ENCODE measurements at places on chromosomes 7 and 10.

GRCh38 chr7:10192074-10192473 is 781.6 kb upstream of the PHF14 start:
- no peak for DNase-seq

- no peak for DNase-seq
These were observed 3.9 kb downstream of the LFNG start for GRCh38 chr7:2523461-2523936.

DNA sequence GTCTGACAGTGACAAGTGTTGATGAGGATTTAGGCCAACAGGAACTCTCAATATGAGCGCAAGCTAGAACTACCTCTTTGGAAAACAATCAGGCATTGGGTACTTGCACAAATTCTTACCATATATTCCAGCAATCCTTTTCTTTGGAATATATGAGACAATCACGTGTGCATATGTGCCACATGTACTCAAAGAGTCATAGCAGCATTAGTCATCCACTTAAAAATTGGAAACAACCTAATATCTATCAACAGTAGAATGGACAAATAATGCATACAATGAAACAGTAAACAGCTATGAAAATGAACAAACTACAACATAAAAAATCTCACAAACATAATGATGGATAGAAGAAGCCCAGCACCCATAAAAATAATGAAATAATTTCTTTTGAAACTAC is 179.7 kb downstream of the GLI3 start:
- DNase-seq: no peak

- DNase-seq: no peak
These were observed 148.4 kb downstream of the CPEB3 start for GRCh38 chr10:92142512-92142911.

- DNase-seq: no peak
These were observed 1.2 kb upstream of the PLXNA4 start for GRCh38 chr7:132577206-132578049.

DNA sequence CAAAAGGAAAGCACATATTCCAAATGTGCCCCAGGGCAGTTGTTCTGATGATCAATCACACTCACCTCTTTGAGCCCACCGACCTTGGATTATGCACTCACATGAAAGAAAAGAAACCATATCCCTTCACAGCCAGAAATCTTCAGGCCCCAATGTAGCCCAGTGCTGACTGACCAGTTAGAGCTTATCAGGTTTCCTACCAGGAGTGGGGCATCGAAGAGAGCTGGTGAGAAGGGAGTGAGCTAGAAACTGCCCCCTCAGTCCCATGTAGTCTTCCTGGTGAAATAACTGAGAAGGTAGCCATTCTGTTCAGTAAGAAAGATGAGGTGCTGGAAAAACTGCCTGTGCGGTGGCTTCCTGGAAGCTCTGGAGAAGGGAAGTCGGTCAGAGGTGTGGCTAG is 32.2 kb downstream of the NRCAM start:
- DNase-seq: no peak

- no peak for DNase-seq
These were observed 39.0 kb upstream of the ADRA2A start for GRCh38 chr10:111037858-111038257.

GRCh38 chr10:88507404-88507803 is 75.7 kb downstream of the RNLS start:
- DNase-seq: no peak

- DNase-seq: no peak
These were observed 158.1 kb upstream of the PITRM1 start for GRCh38 chr10:3330663-3331062.

- DNase-seq: no peak
These were observed 71.4 kb downstream of the WDR37 start for GRCh38 chr10:1127629-1128028.

GRCh38 chr7:83040484-83040883 is 122.2 kb downstream of the PCLO start:
- DNase-seq: no peak

DNA sequence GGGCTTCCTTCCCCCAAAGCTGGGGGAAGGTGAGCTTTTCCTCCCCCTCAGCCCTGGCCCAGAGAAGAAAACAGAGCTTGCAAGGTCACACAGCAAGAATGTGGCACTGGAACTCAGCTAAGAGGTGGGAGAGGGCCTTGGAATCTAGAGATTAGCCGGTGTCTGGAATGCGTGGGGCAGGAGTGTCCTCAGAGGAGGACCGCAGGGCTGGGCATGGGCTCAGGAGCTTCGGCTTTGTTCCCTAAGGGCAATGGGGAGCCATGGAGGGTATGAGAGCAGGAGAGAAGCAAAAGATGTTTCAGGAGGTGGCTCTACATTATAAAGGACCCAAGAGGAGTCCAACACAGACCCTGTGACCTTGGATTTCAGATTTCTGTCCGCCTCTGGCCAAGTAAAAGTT is 127.2 kb upstream of the TNRC18 start:
- no peak for DNase-seq

- no peak for DNase-seq
These were observed 92.3 kb downstream of the BMPR1A start for GRCh38 chr10:86848747-86849146.

DNA sequence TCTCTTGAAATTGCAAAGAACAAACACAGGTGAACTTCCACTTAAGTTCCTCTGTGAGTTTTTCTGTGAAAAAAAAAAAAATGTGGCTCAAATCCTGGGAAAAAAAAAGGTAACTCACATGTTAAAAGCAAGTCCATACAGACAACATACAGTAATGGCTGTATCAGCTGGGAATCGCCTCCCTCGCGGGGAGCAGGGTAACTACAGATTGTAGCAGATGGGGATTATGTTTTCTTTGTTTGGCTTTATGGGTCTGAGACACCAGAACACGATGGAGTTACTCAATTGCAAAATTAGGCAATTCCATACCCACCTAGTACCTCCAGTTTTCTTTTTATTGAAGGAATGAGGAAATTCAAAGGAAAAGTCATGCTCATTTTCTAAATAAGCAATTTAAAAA is 42.3 kb downstream of the FEZF1 start:
- DNase-seq: no peak

DNA sequence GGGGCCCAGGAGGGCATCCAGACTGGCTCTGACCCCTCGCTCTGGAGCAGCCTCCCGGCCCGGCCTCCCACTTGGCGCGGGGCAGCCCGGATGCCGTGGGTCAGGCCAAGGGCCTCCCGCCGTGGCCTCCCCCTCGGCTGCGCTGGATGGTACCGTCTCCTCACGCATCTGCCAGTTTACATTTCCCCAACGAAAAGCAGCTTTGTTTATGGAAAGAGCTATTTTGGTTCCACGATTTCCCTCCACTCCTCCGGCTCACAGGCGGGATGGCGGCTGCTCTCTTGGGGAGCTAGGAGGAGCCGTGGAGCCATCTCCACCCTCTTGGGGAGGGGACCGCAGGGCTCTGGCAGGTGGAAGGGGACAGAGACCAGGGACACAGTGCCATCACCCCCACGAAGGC is 93.2 kb upstream of the MYL10 start:
- no peak for DNase-seq

GRCh38 chr10:119483839-119484238 is 58.7 kb downstream of the RGS10 start:
- no peak for DNase-seq

- no peak for DNase-seq
These were observed 43.2 kb upstream of the GSAP start for GRCh38 chr7:77459311-77459726.

DNA sequence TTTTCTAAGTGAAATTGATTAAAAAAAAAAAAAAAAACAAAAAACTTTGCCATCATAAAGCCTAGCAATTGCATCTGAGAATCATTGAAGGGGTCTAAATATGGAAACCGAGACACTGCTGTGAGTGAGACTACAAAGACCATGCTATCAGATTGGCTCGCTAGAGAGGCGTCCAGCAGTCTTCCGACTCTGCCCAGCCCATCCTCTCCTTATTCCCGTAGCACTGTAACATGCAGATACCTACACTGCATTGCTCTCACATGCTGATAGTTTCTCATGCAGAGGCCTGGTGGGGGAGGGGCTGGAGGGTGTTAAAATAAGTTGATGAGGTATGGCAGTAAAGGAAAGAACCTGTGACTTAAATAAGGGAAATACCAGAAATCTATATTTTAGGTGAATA is 130.7 kb downstream of the NRF1 start:
- DNase-seq: no peak

DNA sequence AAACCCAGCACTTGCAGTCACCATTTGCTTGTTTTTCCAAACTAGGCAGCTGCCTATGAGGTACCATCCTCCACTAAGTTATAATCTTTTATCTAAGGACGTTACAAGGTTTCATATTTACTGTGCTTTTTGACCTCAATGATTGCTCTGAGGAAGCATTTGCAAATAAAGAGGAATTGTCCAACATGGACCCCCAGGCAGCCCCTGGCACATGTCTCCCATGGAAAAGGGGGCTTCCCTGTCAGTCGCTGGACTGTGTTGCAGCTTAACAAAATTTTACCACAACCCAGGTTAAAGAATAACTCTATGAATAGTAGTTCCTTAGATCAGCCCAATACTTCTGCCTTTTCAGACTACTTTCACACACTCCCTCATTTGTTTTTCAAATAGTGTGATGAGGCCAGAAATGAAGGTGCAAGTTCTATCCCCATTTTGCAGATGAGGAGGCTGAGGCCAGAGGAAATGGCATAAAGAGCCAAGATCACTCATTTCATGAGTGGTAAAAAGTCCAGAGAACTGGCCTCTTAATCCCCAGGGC is 52.8 kb upstream of the ZPBP start:
- no peak for DNase-seq

DNA sequence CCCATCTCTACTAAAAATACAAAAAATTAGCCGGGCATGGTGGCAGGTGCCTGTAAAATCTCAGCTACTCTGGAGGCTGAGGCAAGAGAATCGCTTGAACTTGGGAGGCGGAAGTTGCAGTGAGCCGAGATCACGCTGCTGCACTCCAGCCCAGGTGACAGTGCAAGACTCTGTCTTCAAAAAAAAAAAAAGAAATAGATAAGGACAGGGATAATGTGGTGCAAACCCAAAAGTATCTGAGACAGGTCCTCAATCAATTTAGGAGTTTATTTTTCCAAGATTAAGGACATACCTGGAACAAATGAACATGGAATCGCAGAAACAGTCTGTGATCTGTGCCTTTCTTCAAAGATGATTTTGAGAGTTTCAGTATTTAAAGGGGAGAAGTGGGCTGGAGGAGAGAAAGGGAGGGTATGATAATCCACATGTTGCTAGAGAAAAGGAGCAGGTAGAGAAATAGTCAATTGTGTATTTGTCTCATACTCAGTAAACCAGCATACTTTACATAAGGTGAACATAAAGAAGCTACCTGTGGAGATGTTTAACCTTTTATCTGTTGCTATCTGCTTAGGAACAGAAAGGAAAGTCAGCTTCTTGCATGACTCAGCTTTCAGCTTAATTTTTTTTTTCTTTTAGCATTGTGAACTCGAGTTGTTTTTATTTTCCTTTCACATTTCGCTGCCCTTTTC is 4.9 kb upstream of the MTPN start:
- no peak for DNase-seq

DNA sequence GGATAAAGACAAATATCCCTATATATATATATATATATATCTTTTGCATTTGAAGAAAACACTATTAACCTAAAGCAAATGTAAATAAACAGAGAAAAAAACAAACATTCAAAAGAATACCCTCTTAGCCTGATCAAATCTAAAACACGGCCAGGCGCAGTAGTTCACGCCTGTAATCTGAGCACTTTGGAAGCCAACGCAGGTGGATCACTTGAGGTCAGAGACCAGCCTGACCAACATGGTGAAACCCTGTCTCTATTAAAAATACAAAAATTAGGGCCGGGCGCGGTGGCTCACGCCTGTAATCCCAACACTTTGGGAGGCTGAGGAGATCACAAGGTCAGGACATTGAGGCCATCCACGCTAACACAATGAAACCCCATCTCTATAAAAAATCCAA is 9.2 kb downstream of the ANXA7 start:
- no peak for DNase-seq

DNA sequence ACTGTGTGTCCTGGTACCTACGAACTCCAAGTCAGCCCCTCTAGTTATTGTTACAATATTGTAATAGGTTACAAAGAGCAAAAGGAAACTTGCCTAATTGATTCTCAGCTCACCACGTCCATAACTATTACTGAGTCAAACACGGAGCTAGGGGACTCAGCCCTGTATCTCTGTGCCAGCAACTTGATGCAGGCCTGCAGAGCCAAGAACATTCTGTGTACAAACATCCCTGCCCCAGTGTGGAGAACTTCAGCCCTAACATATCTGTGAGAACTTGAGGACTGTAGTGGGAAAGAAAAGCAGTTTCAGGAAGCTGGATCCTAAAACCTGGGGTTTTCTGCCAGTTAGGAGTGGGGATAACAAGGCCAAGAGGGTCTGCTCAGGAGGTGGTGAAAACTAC is 114.9 kb upstream of the PRSS58 start:
- DNase-seq: no peak

DNA sequence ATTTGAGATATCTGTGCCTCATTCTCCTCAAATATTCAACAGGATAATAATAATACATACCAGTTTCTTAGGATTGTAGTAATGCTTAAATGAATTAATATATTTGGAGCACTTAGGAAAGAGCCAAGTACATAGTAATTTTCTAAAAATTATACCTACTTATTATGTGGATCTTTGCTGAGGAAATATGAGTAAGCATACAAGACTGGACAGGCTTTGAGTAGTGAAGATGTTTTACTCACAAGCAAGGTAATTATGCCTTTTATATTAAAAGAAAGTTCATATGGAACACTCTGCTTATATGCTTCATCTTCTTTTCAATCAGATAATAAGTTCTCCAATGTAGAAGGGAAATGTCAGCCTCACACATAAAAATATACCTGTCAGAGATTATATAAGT is 337.5 kb upstream of the KAT6B start:
- no peak for DNase-seq

- no peak for DNase-seq
These were observed 153.1 kb downstream of the GALNT11 start for GRCh38 chr7:152178405-152179058.

- no peak for DNase-seq
These were observed 4.7 kb upstream of the CREB5 start for GRCh38 chr7:28407651-28408050.

DNA sequence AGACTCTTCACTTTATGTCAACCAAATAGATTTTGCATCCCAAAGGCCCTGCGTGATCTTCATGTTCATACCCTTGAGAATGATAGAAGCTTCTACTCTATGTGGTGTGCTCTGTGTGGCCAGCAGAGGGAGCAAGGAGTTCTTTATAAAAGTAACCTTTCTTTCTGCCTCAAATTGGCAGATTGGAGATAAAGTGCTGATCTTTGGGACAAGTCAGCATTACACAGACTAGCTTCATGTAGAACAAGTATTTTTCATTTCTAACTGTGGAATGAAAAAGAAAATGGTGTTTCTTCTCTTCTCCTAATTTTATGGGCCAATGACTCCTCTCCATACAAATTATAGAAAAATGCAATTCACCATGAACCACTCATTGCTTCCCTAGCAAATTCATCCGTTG is 1214.1 kb downstream of the SORCS1 start:
- DNase-seq: no peak

GRCh38 chr10:65273115-65273514 is 1652.7 kb upstream of the LRRTM3 start:
- no peak for DNase-seq
